ENCODE measurements at places on chromosomes 2 and 18. TPM values are rescaled to one million over a fixed set of nuclear protein-coding genes. Genes with fewer than 3 reads are reported as not detected.

Gene PROC
- not detected for total RNA-seq

DNA sequence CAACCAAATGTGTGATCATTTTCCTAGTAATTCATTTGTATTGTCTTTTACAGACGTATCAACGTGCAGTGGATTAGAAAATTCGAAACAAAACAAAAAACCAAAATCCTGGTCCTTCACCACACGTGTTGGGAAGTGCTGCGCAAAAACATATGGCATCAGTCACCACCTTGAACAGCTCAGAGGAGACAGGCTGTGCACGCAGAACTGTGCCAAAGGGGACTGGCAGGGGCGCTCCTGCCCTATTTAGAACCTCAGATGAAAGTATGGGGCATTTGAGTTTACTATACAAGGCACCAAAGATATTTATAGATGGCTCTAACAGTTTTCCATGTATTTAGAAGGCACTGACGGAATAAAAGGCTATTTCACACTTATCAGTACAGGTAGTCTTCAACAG lies 42.3 kb downstream of the NOL10 start:
- no peaks in the 10 kb centered on the region for H3K27me3 ChIP-seq
- H3K4me3 ChIP-seq = no peak overlapping the region
- no peak for DNase-seq
- H3K4me1 ChIP-seq = no peaks in the 10 kb centered on the region

Gene SMAD2
- total RNA-seq = 71.3 TPM

DNA sequence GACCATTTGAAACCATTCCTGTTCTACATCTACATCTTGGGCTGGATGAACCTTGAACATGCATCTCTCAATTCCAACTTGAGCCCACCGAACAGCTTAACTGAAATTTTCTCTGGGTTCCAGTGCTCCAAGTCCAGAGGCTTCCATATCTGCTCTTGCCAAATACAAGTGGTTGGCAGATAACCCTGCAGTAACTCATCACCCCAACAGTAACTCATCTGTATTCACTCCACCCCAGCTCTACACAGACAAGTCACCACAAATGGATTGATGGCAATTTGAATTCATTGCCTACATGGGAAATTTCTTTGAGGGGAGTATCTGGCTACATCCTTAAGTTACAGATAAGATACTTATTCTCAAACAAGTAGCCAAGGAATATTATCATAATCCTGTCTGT lies 502.4 kb upstream of the TNP1 start:
- no peak overlapping the region for H3K4me3 ChIP-seq
- H3K36me3 ChIP-seq = no peaks in the 10 kb centered on the region
- peaks cover 19% of the 10 kb centered on the region for H3K4me1 ChIP-seq
- DNase-seq = no peak
- peaks cover 3% of the 10 kb centered on the region for H3K27me3 ChIP-seq
- no peak overlapping the region for H3K27ac ChIP-seq

GRCh38 chr18:57518533-57518932 lies 68.0 kb downstream of the FECH start:
- H3K27me3 ChIP-seq = no peaks in the 10 kb centered on the region
- no peaks in the 10 kb centered on the region for H3K4me1 ChIP-seq
- H3K36me3 ChIP-seq = no peaks in the 10 kb centered on the region
- H3K4me3 ChIP-seq = no peak overlapping the region
- no peak for DNase-seq

Gene VIT
- not detected for total RNA-seq

GRCh38 chr2:162297925-162298552 lies 20.4 kb downstream of the IFIH1 start:
- no peak overlapping the region for H3K4me3 ChIP-seq
- no peak overlapping the region for H3K27ac ChIP-seq
- H3K36me3 ChIP-seq = no peaks in the 10 kb centered on the region
- H3K27me3 ChIP-seq = no peaks in the 10 kb centered on the region

- no peak overlapping the region for H3K27ac ChIP-seq
- no peaks in the 10 kb centered on the region for H3K4me1 ChIP-seq
- H3K27me3 ChIP-seq = no peaks in the 10 kb centered on the region
- H3K36me3 ChIP-seq = no peaks in the 10 kb centered on the region
Observed at GRCh38 chr18:65592435-65592834, 158.4 kb upstream of the CDH7 start.

DNA sequence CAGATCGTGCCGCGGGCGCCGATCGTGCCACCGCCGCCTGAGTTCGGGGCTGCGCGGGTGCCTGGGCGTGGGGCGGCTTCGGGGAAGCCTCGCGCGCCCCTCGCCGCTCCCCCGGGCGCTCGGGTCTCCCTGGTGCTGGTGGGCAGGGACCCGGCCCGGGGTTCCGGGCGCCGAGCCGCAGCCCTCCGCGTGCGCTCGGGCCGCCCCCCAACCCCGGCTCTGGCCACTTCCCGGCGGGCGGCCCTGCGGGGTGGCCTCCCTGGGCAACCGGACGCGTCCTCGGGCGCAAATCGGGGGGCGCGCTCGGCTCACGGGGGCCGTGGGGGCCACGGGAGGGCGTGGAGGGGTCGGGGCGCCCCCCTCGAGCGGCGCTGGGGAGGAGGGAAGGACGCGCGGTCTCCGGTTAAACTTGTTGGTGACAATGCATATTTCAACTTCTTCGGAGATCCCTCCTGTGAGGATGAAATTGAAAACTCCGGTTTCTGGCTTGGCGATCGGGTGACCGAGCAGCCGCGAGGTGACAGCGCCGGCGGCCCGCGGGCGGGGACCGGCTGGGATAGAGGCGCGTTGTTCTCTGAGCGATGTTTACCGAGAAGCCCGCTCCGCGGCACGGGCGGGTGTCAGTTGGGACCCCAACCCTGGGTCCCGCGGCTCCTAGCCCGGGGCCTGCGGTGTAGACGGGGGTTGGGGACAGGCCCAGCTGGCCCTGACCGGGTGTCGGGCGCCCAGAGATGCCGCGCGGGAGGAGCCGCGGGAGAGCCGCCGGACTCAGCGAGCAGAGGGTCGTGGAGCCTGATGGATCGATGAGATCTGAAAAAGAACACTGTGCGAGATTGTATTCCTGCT lies 676 bp downstream of the SH3BP4 start:
- DNase-seq = no peak
- H3K36me3 ChIP-seq = no peaks in the 10 kb centered on the region
- no peaks in the 10 kb centered on the region for H3K27me3 ChIP-seq

Gene SMYD5
- total RNA-seq = 26.1 TPM

GRCh38 chr2:28338831-28339321 lies 53.8 kb upstream of the FOSL2 start:
- H3K4me1 ChIP-seq = peaks cover 3% of the 10 kb centered on the region
- DNase-seq = no peak
- H3K27me3 ChIP-seq = no peaks in the 10 kb centered on the region
- H3K4me3 ChIP-seq = no peak overlapping the region
- H3K36me3 ChIP-seq = no peaks in the 10 kb centered on the region
- no peak overlapping the region for H3K27ac ChIP-seq

GRCh38 chr2:143926736-143927135 lies 593.2 kb downstream of the ZEB2 start:
- no peak overlapping the region for H3K4me3 ChIP-seq
- no peaks in the 10 kb centered on the region for H3K36me3 ChIP-seq
- no peak for DNase-seq
- no peak overlapping the region for H3K27ac ChIP-seq

- DNase-seq = no peak
- H3K4me3 ChIP-seq = no peak overlapping the region
- no peak overlapping the region for H3K27ac ChIP-seq
- no peaks in the 10 kb centered on the region for H3K27me3 ChIP-seq
- no peaks in the 10 kb centered on the region for H3K4me1 ChIP-seq
- H3K36me3 ChIP-seq = no peaks in the 10 kb centered on the region
Observed at GRCh38 chr2:33903215-33903614, 304.1 kb upstream of the FAM98A start.

Gene TUBA4B
- total RNA-seq = not detected

Gene PSME4
- 22.6 TPM for total RNA-seq

Gene PIEZO2
- 0.32 TPM for total RNA-seq

DNA sequence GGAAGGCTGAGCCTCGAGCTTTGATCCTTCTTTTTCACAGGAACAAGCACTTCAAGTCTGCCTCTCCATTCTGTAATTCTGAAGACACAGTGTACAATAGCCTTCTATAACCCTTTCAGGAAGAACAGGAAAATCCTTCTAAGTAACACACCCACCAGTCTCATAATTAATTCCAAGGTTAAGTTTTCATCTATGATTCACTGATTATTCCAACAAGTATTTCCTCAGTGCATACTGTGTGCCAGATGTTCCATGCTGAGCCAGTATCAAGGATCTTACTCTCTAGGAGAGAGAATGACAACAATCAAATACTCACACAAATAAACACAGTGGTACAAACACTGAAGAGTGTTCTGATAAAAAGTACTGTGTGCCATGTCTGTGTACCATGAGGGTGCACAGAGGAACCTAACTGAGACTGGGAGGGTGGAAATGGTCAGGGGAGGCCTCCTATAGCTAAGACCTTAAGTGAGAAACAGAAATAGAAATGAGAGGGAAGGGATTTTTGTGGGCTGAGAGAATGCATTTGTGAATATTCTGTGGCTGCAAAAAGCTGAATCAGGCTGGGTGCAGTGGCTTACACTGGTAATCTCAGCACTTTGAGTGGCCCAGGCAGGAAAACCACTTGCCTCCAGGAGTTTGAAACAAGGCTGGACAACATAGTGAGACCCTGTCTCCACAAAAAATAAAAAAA lies 7.3 kb upstream of the MTLN start:
- H3K4me3 ChIP-seq = no peak overlapping the region
- no peak overlapping the region for H3K27ac ChIP-seq
- H3K36me3 ChIP-seq = no peaks in the 10 kb centered on the region
- DNase-seq = no peak

DNA sequence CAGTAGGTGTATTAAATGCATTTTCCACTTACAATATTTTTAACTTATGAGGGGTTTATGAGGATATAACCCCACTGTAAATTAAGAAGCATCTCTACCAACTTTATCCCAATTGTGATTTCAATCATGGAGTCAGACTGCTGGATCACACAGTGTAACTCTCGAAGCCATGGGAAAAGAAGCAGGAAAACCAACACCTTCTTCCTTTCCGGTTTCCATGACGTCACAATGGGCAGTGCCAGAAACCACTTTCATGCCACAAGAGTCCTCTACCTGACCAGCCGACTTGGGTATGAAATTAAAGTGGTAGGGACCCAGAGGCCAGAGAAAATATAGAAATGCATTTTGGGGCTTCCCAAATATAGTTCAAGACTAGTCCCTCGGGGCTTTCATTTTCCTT lies 4.2 kb downstream of the RNF152 start:
- H3K27me3 ChIP-seq = no peaks in the 10 kb centered on the region
- no peak overlapping the region for H3K4me3 ChIP-seq
- peaks cover 8% of the 10 kb centered on the region for H3K4me1 ChIP-seq
- H3K36me3 ChIP-seq = no peaks in the 10 kb centered on the region
- DNase-seq = no peak
- H3K27ac ChIP-seq = no peak overlapping the region

Gene HTRA2
- 39.9 TPM for total RNA-seq

DNA sequence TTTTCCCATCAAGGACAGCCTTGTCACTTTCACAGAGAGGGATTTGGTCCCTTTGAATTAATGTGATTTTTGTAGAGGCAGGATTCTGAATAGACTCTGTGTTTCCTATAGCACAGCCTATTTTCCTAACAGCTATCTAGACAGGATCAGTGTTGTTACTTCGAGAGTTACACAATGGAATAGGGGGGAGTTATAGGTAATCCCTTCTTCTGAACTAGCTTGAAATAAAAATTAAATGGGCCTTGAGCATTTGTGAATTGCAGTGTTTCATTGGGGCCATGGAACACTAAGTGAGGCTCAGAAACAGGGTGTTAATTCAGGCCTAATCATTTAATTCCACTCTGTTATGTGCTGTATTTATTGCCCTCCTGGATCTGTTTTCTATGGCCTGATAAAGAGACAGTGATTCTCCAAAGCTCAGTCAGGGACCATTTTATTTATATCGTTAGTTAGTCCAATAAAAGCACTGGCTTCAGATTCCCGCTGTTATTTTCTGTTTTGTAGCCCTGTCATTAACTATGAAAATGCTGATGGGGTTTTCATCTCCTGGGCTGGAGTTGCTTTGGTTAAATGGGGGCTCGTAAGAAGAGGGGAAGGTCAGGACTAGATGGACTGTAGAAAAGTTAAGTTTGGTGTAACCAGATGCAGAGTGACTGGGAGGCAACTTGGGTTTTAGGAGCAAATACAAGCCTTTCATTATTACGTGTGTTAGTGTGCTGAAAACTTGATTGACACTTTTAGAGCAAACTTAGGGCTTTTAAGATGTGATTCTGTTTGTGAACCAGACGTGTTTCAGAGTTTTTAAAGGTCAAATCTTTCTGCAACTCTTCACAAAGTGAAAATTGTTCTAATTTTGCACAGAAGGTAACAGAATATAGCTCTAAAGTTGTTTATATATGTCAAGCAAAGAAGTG lies 461.0 kb upstream of the HNRNPA3 start:
- no peak overlapping the region for H3K4me3 ChIP-seq
- H3K27ac ChIP-seq = no peak overlapping the region
- DNase-seq = no peak
- H3K4me1 ChIP-seq = peaks cover 21% of the 10 kb centered on the region
- no peaks in the 10 kb centered on the region for H3K36me3 ChIP-seq

DNA sequence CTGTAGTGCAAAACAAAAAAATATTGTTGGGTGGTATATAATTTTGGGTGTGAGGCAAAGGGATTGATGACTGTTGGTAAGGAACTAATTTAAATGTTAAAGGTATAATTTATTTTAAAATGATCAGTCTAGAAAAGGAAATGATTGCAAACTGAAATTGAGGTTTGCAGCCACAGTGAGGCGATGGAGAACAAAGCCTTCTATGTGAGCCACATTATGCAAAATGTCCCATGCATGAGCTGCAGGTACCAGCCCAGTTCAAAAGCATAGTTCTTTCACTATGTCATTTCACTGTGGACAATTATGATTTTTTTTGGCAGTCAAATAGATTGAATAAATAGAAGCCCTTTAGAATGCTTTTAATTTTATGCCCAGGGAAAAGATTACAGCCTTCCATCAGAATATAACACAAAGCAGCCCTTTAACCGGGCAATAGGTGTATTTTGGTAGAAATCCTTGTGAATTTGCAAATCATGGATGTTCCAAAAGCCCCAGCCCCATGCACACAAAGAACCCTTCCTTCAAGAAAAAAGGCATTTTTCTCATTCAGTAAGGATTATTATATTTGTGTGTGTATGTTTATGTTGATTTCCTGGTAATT lies 1.7 kb downstream of the MAP2 start:
- H3K36me3 ChIP-seq = no peaks in the 10 kb centered on the region
- H3K4me3 ChIP-seq = no peak overlapping the region
- DNase-seq = peak; percentile 64

All from cardiac muscle cell (in vitro differentiated cells and primary cell).